Stimulated activated CD4-positive, alpha-beta T cell treated with anti-CD3 and anti-CD28 coated beads, Interleukin-1b, Interleukin-23, amount 100 ng/mL, for 1 hour (primary cell): ENCODE measurements at places on chromosomes 6 and 20.

GRCh38 chr6:79111549-79111948, 33.5 kb upstream of the PHIP start:
- DNase-seq: no peak

DNA sequence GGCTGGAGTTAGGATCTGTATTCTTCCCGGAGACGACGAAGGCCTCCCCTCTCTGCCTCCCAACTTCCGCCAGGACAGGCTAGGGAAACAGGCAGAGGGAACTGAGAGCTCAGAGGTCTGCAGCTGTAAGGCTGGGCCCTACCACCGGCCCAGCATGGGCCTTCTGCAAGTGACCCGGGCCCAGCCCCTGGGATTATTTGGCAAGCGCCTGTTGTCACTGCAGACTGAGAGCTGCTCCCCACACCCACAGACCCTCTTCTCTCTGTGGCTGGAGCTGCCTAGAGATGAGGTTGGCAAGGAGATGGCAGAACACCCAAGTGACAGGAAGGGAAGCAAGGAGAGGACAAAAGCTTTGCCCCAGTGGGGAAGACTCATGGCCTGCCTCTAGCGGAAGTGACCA, 212.6 kb downstream of the ZDHHC14 start:
- DNase-seq: no peak

- DNase-seq: no peak
Measured at GRCh38 chr20:33650753-33651561, 11.2 kb upstream of the C20orf144 start.

DNA sequence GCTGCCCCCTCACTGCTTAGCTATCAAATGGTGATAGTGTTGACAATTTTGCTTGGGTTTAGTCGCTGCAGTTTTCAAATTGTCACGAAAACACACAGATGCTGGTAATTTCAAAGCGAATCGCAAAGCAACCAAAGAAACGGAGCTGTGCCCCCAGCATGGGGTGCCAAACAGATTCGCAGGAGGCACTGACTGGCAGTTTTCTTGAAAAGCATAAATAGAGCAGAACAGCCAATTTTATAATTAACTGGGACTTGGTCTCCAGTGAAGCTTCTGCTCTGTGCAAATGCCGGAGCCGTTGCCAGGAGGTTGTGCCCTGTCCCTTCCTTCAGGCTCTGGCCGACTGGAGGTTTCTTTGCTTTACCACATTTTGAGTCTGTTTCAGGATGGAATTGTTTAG, 18.8 kb downstream of the ARHGAP40 start:
- no peak for DNase-seq

GRCh38 chr20:19609642-19610223, 148.3 kb upstream of the RIN2 start:
- DNase-seq: no peak

DNA sequence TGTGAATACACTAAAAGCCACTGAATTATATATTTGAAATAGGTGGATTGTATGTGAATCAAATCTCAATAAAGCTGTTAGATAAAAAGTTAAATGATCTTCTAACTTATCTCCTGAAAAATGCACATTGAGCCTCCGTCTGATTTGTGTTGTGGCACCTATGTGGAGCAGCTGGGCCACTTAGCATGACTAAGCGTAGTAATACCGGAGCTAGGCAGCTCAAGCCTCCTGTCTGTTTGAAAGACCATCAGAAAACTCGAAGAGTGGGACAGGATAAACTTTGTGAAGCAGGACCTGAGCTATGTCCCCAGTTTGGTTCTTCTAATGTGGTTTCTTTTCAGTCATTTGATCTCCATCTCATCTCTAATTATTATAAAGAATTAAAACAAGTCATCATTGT, 11.0 kb upstream of the NOL7 start:
- DNase-seq: no peak

- no peak for DNase-seq
Measured at GRCh38 chr6:5234874-5235273, 25.9 kb downstream of the LYRM4 start.

- DNase-seq: no peak
Measured at GRCh38 chr6:131060311-131060710, 2.7 kb downstream of the EPB41L2 start.

DNA sequence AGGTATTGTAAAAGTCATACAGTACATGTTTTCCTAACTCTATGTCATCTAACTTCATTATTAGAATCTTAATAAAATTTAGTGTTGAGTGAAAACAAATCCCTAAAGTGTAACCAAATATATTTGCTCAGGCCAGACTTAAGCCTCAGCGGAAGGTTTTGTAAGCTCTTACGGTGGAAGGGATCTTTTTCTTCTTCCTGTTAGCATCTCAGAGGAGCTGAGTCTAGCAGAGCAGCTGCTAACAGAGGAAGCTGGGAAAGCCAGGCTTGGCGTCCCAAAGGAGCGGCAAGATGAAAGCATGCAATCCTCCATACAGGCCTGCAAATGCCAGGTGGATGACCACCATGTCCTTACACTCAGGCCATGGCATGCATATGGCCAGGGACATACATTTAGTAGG, 72.4 kb downstream of the ADTRP start:
- DNase-seq: no peak
